ENCODE measurements at places on chromosomes 7 and 10.

GRCh38 chr7:159318682-159319351 is 174.2 kb upstream of the VIPR2 start:
- no peak for DNase-seq

DNA sequence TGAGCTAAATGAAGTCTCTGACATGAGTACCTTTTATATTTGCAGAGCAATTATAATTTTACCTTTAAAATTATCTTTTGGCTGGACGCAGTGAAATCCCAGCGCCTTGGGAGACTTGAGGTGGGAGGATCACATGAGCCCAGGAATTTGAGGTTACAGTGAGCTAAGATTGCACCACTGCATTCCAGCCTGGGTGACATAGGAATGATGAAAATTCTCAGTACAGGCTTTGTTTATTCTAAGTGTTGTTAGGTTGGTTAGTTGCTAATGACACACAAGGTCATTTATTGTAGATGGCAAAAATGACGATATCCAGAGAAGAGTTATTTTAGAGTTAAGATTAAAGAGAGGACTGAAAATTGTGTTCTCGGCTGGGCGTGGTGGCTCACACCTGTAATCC is 87.6 kb downstream of the XRCC2 start:
- no peak for DNase-seq

DNA sequence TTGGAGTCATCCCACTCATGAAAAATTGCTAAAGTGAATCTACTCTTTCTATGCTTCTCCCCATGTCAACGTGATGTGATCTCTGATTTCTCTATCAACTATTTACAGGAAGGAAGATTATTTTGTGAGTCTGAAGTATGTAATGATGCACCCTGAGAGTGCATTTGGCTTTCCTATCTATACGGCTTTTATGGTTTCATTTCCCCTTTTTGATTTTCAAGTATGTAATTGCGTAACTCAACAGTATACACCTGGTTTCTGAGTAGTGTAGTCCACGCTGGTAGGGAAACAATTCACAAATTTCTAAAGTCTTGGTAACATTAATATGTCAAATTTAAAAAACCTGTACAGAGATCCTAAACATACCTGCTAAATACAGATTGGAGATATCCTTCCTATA is 194.7 kb upstream of the SEMA3A start:
- no peak for DNase-seq

DNA sequence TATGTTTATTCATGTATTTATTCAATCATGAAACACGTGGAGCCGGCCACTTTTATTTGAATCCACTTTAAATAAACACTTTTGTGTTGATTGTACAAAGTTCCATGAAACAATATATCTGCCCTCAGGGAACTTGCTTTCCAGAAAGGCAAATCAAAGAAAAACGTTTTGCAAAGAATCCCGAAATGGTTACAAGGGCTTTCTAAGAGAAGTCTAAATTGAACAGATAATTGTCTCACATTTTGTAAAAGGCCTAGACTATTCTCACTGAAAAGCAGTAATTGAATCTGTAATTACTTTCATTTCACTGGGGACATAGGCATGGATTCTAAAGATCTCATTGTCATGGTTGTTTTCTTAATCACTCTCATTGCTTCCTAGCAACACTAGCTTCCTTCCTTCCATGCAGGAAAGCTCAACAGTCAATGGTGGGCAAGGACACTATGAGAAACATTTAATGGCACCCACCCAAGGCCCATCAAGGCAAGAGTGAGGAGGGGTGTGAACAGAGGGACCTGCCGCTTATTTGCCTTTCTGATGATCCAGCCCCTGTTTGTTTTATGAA is 622.4 kb upstream of the C7orf33 start:
- no peak for DNase-seq

DNA sequence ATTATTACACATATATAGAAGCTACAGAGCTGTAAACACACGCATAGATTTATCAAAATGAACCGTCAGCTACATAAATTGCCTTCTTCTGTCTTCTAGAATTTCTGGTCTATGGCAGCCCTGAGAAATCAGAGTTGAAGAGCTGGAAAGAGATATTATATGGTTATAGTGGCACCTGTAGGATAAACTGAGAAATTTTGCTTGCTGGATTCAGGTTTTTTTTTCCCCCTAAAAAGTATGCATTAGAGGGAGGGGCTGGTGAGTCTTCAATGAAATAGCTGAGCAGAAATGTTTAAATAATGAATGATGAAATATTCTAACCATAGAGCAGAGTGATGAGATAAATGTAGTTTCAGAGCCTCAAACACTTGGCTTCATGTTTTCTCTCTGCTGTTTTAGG is 78.0 kb upstream of the DYNC1I1 start:
- DNase-seq = no peak

GRCh38 chr10:61692447-61693010 is 29.8 kb downstream of the CABCOCO1 start:
- DNase-seq = no peak

DNA sequence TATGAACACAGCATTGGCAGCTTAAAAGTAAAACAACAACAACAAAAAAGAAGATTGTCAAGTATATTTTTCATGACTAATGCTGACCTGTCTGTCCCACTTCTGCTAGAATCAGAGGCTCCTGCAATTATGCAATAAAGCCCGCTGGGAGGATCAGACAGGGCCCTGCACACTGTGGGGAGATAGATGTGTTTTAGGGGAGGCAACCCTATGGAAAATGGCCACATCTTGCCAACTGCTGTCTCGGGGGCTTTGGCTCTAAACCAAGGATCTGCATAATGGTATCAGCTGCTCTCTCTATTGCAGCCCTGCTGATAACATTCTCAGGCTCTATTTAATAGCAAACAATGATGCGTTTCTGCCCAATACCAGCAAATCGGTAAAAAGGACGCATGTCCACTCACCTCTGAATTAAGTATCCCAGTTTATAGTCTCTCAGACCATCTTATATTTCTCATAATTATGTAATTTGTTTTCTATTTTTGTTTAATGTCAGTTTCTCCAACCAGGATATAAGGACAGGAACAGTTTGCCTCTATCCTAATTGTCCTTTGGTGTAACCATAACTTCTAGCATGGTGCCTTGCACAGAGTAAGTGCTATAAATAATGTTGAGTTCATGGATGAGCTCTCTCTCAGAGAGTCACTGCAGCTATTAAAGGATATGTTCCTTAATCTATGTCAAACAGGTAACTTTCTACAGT is 15.3 kb upstream of the PRKAR2B start:
- no peak for DNase-seq

DNA sequence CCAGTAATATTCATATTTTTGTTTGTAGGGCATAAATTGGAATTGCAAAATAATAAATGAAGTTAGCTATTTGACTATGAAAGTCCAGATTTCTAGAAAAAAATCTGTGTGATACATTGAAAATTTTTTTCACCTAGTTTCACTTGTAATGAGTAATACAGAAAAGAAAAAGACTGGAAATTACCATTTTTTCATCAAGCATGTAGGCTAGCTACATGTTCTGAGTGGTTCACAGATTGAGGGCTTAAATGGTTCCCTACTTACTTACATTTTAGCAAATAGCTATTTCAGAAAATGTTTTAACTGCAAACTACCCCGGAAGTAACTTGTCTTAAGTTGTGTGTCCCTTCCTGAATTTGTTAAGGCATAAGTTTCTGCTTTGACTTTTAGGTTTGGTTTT is 396.0 kb downstream of the PHF14 start:
- DNase-seq = no peak

DNA sequence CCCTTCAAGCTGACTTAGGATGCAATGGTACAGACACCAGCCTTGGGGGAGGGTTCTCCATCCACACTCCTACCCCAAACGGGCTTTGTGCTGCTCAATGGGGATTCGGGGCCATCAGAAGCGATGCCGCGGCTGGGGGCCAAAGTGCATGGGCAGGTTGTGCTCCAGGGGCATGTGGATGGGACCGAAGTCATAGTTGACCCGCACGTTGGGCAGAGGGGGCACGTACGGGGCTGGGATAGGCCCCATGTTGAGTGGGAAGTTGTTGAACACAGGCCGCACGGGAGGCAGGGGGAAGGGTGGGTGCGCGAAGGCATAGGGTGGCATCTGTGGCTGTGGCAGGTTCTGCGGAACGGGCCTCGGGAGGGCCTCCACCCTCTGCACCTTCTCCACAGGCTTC is 158.7 kb downstream of the RNF216 start:
- no peak for DNase-seq

GRCh38 chr10:60607372-60607771 is 170.9 kb upstream of the CDK1 start:
- DNase-seq = no peak
